ENCODE measurements at places on chromosomes 7 and 10. TPM values are rescaled to one million over a fixed set of nuclear protein-coding genes. Genes with fewer than 3 reads are reported as not detected.

GRCh38 chr10:50044941-50045664, 22.7 kb upstream of the WASHC2A start:
- DNase-seq, result no peak

DNA sequence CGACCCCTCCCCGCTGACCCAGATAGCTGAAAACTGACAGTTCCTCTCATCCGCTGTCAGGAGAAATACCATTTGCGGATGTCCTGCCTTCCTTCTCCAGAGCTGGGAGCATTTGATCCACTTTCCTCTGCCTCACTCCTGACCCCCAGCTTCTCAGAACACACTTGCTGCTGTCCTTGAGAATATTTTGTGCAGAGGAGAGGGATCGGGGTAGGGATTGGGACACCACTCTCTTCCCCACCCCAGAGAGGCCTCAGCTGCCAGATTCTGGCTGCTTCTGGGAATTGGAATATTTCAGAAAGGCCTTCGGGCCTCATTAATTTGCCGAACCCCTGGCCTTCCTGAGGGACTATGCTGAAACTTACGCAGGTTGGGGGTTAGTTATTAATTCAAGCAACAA, 97.0 kb downstream of the C10orf105 start:
- no peak for DNase-seq

GRCh38 chr7:134513169-134513752, 14.1 kb upstream of the AKR1B10 start:
- DNase-seq, result peak; percentile 28

FGFR2 gene
- total RNA-seq, result 0.50 TPM

DNA sequence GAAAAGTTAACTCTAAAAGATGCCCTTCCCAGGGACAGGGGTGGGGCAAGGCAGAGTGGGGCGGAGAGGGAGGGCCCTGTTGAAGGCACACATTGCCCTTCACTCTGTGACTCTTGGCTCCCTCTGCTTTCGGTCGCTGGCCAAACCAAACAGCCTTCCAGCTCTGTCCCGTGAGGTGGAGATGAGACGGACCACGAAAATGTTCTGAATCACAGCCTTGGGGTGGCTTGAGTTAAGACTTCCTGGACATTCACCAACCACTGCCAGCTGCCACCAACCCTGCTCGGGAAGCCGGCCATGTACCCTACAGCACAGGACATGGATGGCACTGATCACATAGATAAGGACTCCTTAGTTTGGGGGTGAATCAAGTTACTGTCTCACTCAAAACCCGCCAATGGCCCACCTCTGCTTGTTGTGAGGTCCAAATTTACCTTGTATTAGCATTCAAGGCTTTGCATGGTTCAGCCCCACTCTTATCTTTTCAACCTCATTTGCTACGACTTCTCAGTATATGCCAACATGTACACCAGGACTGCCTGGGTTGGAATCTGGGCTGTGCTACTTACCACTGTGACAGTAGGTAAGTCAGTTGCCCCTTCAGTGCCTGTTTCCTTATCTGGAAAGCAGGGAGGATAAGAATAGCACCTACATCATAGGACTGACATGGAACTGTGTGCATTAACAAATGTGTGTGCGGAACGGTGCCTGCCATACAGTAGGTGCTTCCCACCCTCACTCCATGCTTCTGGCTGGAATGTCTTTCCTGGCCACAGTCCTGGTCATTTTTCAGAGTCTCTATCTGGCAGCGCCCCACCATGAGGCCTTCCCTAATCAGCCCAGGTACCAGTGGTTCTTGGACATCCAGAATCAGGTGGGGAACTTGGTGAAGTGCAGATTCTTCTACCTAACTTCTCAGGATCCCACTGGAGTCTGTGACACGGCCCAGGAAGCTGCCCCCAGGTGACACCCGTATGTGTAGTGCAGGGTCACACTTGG, 28.0 kb downstream of the ITPRIP start:
- peak; percentile 80 for DNase-seq

SNX10 gene
- total RNA-seq, result 1.2 TPM

AHR gene
- 3.8 TPM for total RNA-seq

Measured in psoas muscle (tissue), 8 donors.